Transverse colon (tissue), 4 donors: ENCODE measurements at places on chromosomes 7 and 10. TPM values are rescaled to one million over a fixed set of nuclear protein-coding genes. Genes with fewer than 3 reads are reported as not detected.

Gene CEP41
- 4.8 TPM for total RNA-seq

Gene AGAP5
- not detected for total RNA-seq

Gene DYDC1
- total RNA-seq, result not detected

Gene HDAC9
- total RNA-seq, result 28.4 TPM

Gene VWC2
- total RNA-seq, result not detected

Gene LAMB1
- total RNA-seq, result 110 TPM

Gene GRM3
- not detected for total RNA-seq

Gene MLXIPL
- total RNA-seq, result 17.3 TPM

Gene GRB10
- total RNA-seq, result 14.9 TPM

Gene KEL
- total RNA-seq, result not detected

Gene NDUFA5
- 71.3 TPM for total RNA-seq

DNA sequence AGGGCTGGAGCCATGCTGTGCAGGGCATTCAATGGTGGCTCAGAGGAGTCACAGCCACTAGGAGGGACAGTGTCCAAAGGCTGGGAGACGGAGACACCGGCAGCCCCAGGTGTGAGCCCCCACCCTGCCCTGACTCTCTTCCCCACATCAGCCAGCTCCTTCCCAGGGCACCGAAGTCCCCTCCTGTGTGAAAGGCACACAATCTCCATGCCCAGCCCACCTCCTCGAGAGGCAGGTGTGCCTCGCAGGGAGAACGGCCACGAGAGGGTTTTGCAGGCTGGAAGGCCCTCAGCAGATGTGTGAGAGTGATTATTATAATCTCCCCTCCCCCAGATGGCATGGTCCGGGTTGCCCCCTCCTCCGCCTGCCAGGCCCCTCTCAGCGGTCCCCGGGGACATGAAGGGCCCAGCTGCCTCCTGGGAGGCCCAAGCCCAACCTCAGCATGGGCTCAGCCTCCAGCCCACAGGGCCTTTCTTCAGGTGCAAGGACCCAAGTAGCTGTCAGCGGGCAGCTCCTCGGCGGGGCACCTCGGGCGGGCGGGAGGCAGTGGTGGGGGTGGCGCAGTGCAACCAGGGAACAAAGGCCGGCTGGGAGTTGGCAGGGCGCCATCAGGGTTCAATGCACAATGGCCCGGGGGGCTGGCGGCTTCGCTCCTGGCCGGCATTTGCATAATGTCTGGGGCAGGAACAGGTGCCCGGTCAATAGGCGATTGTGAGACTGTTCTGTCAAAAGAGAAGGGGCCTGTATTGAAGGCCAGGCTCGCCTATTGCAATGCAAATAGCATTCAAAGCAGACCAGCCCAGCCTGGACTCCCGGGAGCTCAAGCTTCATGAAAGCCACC is 155.3 kb upstream of the ZMIZ1 start:
- peak; percentile 76 for DNase-seq

- DNase-seq, result no peak
Measured at GRCh38 chr10:10235003-10235402, 782.7 kb upstream of the CELF2 start.

- no peak for DNase-seq
Measured at GRCh38 chr7:91379236-91379635, 115.0 kb downstream of the FZD1 start.

- DNase-seq, result no peak
Measured at GRCh38 chr10:75166623-75166972, 44.0 kb upstream of the VDAC2 start.

DNA sequence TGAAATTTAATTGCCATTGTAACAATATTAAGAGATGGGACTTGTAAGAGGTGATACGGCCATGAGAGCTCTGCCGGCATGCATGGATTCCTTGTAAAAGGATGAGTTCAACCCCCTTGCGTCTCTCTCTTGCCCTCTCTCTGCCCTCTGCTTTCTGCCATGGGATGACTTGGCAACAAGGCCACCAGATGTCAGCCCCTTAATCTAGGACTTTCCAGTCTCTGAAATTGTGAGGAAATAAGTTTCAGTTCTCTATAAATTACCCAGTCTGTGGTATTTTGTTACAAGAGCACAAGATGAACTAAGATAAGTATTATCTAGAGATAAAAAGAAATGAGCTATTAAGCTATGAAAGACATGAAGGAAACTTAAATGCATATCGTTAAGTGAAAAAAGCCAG is 145.7 kb upstream of the AHR start:
- DNase-seq, result no peak

DNA sequence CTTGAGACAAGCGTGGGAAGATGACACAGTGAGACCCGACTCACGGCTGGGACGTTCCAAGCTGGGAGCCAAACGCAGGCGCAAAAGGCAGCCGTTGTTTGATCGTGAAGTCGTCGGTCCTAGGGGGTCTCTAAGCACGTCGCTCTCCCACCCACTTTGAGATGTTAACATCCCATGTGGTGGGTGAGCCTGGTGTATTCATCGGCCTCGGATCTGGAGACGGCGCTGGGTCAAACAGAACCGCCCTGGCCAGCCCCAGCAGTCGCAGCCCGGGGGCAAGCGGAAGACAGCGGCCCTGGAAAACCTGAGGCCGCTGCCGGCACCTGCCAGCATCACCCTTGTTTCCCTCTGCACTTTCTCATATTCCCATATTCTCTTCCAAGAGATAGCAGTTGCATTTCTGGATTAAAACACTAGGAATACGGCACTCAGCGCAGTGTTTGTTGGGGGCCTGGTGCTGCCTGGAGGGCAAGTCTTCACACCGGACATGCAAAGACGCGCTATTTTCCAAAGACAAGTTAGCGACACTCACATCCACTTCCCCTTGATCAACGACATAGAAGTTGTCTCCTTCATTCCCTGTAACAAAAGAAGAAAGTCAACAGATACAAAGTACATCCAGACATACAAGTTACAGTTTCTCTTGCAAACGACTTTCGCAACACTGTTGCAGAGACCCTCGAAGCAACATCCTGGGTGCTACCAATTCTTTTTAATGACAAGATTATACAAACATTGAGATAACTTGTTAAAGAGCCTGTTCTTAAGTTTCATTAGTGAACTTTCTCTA is 86.2 kb upstream of the PDGFA start:
- no peak for DNase-seq

DNA sequence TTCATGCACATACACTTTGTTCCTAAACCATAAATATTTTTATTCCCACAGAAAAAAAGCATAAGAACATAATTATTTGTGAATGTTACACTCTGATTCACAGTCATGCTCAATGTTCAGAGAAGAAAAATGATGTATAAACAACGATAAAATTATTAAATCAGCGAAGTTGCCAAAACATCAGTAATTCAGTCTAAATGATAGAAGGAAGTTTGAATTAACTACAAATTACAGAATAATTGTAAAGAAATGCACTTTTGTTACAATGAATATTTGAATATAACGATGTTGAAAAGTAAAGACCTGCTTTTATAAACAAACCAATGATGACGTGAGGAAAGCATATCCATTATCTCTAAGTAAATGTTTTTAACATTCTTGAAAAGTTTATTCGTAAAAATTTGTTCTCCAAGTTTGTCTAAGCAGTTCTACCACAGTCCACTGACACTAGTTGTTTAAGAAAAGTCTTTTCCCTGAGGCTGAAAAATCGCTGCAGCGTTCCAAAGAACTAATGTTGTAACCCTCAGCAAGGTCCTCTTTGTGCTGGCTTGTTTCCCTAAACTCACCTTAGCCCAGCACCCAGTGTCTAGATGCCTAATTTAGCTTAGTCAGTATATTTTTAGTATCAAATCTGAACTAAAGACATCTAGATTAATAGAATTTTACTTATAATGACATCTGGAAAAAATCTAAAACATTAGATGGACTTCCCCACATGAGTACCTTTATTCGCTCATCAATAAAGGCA is 30.4 kb downstream of the TSPAN12 start:
- DNase-seq, result no peak

DNA sequence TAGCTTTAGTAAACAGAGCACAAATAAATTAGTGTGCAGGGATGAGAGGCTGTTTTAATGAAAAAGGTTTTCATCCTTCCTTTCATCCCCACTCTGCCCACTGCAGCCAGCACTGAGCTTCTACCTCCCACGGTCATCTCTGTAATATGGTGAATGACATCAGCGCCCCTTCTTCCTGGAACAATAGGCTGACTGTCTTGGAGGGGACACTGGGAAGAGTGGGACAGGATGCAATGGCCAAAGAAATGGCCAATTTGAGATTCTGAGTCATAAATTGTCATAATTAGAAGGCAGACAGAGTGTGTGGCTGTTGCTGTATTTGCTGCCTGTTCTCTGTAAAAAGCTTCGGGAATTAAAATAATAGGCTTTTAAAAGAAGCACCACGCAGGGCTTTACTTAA is 126.7 kb upstream of the CALN1 start:
- DNase-seq, result no peak

DNA sequence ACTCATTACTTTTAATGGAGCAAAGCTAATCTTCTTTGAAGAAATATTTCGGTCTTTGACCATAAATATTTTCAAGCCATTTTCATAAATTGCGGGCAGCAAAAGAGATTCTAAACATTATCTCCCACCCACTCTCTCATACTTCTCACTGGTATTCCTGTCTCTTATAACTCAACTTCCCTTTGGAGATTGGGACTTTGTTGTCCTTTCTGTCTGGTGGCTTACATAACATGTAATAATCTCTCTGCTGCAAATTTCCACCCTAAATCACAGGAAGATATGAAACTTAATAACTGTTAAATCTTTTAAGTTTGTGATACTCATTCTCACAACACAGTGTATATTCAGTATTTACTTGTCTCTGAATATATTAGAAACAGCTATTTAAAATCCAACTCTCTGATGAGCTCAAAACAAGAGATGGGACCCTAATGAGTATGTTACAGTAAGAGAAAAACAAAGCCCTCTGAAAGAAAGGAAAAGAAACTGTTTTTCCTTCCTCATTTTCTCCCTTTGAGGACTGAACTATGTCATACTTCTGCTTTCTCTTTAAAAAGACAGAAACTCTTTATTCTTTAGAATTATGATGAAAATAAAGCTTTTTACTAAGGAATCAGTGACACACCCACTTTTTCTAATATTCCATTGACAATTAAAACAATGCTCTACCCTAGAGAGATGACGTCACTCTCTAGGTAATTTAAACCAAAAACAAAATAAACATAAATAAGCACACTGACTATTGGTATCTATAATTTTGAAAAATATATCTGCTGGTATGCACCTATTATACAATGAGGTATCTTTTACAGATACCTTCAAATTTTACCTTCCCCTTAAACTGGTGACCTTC is 14.7 kb downstream of the CALCR start:
- no peak for DNase-seq

DNA sequence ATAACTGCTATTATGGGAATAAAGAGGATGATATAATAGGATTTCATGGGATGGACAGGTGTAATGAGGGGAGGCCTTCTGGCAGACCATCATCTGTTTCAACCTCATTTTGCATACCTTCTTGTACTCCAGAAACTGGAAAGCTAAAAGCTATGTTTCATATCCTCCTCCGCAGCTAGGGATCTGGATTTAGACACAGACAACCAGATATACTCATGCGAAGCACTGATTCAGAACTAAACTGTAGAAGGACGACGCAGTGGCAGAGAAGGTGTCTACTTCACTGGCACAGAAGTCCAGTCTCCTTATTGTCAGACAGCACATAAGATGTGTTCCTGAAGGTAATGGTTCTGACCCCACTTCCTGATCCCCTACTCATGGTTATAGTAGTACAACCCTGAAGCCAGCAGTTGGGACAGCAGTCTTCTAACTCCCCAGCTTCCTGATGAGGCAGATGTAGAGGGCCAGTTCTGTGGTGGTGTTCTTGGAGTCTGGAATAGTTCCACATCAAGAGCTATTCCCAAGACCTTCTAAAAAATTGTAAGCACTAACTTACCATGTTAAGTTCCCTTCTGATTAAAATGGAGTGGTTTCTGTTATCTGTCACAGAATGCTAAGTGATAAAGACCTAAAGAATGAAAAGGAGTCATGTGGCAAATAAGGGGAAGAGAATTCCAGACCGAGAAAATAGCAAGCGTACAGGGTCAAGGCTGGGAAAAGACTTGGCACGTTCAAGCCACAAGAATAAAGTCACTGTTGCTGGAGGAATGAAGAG is 550.3 kb downstream of the GRM8 start:
- no peak for DNase-seq

- no peak for DNase-seq
Measured at GRCh38 chr7:34260279-34260678, 354.9 kb downstream of the BMPER start.

DNA sequence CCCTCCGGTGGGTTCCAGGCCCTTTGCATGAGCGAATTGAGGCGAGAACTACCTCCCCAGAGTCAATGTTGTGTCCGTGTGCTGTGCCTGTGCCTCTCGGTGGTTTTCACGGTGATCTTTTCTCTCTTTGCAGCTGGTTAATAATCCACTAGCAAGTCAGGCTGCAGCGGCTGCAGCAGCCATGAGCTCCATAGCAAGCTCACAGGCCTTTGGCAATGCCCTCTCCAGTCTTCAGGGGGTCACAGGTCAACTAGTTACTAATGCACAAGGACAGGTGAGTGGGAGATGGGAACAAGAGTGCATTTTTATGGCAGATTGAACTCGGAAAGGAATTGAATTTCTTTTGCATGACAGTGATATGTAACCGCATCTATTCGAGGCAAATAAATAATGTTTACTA is 159.7 kb upstream of the YAE1 start:
- no peak for DNase-seq

DNA sequence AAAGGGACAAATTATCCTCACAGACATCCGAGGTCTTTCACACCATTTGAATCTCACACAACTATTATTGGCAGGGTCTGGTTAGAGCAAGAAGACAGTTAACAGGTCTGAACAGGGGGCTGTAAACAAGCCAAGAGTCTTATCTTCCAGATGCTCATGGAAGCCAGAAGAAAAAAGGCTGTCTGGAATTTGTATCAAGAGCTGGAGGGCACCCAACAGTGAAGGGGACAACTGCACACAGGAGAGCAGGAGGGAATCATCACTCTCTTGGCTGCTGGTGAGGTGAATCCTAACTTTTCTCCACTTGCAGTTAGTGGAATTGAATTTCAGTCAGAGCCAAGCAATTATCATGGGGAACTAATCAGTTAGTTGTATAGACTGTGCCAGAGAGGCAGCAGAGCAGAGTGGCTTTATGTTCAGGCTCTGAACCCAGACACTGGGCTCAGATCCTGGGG is 880.2 kb upstream of the AUTS2 start:
- no peak for DNase-seq

GRCh38 chr7:95922191-95922590 is 149.8 kb downstream of the DYNC1I1 start:
- DNase-seq, result no peak
